CD8-positive, alpha-beta T cell (primary cell): ENCODE measurements at places on chromosomes 3 and 15. TPM values are rescaled to one million over a fixed set of nuclear protein-coding genes. Genes with fewer than 3 reads are reported as not detected.

DNA sequence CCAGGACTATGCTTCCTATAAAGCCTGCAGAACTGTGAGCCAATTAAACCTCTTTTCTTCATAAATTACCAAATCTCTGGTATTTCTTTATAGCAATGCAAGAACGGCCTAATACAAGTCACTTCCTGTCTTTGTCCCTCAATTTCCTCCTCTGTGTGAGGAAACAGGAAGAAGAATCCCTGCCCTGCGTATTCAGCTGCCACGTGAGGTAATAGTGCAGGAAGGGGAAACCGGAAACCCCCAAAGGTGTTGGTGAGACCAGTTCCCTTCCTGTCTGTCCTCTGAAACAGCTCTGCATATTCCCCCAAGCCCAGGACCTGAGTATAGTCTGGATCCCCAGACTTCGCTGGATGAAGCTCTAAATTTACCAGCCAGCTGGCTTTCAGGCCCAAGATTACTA is 18.1 kb upstream of the PTPN23 start:
- peak; percentile 53 for DNase-seq

GRCh38 chr15:57227166-57227565 is 149.1 kb upstream of the CGNL1 start:
- no peak for DNase-seq

Gene C3orf80
- not detected for total RNA-seq

DNA sequence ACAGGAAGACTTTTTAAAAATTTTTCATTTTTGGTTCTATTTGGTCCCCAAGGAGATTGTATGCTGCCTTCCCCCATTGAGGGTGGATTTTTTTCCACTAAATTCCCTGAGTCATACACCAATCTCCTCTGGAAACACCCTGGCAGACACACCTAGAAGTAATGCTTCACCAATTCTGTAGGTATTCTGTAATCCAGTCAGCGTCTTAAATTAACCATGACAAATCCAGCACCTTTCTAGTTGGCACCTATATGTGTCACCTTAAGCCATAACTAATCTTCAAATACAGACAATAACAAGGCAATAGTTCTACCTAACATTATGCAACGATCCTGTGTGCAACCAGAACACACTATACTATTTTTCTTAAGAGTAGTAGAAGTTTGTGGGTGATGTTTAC is 459.1 kb upstream of the NDN start:
- DNase-seq: no peak

GRCh38 chr15:45162771-45163507 is 24.8 kb downstream of the SHF start:
- DNase-seq: peak; percentile 74

- DNase-seq: no peak
These were observed 18.2 kb downstream of the VGLL4 start for GRCh38 chr3:11625376-11626083.

Gene GOLGA8Q
- not detected for total RNA-seq

Gene CKMT1A
- not detected for total RNA-seq

GRCh38 chr3:159764490-159765029 is 224.1 kb upstream of the IL12A start:
- DNase-seq: no peak

Gene SLC38A3
- 7.2 TPM for total RNA-seq

GRCh38 chr3:194474675-194475074 is 12.1 kb downstream of the ATP13A3 start:
- no peak for DNase-seq

- no peak for DNase-seq
These were observed 102.9 kb upstream of the NR2E3 start for GRCh38 chr15:71707230-71708050.

DNA sequence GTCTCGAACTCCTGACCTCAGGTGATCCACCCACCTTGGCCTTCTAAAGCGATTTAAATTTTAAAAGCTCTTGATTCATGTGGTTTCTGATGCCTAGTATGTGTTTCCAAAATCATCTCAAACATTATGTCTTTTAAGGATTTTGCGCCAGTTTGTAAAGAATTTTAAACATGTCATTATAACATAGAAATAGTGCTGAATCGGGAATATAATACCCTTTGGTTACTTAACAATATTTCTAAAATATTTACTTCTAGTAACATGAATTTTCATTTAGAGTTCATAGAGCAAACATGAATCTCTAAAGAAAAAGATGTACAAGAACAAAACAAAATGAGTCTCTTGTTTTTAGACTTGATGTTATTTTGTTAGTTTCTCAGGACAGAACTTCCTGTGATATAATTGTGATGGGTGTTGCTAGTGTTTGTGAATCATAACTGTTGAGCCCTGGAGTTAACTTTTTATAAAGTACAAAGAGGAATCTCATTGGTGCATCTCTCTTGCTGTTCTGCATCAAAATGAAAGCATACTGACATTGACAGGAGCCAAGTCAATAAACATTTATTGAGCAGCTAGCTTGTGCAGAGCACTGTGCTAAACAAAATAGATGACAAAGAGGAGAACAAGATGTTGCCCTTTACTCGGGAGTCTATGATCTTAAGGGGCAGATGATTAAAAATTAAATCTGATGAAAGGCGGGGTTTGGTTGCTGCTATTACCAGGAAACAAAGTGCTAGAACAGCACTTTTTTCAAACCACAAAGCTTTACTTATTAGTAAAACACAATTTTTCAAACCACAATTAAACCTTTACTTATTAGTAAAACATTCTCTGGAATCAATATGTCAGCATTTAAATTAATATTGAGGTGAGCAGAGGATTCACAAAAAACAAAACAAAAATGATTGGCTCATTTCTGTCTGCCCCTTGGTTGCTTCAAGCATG is 73.4 kb downstream of the MME start:
- DNase-seq: no peak

- DNase-seq: no peak
These were observed 30.6 kb downstream of the SLC49A4 start for GRCh38 chr3:122825460-122825859.

- DNase-seq: no peak
These were observed 18.9 kb downstream of the PTPN23 start for GRCh38 chr3:47399531-47400270.

- DNase-seq: no peak
These were observed 116.1 kb upstream of the KLHL25 start for GRCh38 chr15:85910834-85911233.

- no peak for DNase-seq
These were observed 151.7 kb downstream of the NR1D2 start for GRCh38 chr3:24096695-24097290.

Gene ROPN1B
- not detected for total RNA-seq

Gene GALNT15
- total RNA-seq: not detected

DNA sequence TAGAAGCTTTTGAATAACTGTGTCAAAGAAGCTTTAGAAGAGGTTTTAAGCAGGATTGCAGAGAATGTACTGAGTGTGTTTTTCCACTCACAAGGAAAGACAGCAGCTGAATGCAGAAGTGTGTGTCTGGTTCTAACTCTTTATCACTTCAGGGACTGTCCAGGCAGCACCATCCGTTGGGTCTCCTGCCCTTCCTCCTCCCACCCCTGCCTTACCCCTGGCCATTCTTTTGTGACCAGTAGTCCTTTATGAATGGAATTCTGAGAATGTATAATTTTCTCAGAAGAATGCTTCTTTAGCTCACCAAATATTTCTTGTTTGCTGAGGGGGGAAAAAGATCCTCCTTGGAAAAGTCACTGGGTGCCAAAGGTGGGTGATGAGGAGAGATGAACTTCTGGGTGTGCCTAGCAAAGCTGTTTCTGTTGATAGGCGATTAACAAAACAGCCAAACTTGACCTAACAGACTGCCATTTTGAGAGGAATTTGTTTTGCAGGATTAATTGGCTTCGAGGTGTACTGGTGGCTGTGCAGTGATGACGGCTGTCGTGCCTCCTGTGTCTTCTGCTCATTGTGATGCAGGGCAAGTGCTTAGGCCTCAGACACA is 70.9 kb downstream of the IGF1R start:
- DNase-seq: no peak

Gene LRRC3B
- total RNA-seq: not detected

- DNase-seq: no peak
These were observed 50.9 kb downstream of the ARPP21 start for GRCh38 chr3:35690271-35690670.

DNA sequence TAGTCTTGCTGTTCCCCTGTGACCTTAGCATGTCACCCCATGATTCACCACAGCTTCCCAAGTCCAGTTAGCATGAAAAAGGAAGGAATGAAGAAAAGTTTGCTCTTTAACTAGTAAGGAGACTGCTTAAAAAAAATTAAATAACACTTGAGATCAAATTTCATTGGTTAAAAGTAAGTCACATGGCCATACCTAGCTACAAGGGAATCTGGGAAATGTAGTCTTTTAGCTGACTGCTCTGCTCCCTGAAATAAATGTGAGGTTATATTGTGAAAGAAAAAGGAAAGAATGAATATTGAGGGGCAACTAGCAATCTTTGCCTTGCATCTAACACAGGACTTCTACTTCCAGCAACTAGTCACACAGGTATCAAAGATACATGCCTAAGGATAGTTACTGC is 84.7 kb upstream of the LRRN1 start:
- no peak for DNase-seq

- no peak for DNase-seq
These were observed 27.4 kb upstream of the ARL14 start for GRCh38 chr3:160649596-160649995.
